Stimulated activated CD8-positive, alpha-beta memory T cell treated with anti-CD3 and anti-CD28 coated beads, Interleukin-7, amount 100 ng/mL, for 1 hour (primary cell): ENCODE measurements at places on chromosomes 2 and 18.
A peak's percentile ranks its signal among the peaks of the same experiment; 100 is the strongest.

- DNase-seq: no peak
Measured at GRCh38 chr2:3527886-3528785, 8.8 kb upstream of the ADI1 start.

DNA sequence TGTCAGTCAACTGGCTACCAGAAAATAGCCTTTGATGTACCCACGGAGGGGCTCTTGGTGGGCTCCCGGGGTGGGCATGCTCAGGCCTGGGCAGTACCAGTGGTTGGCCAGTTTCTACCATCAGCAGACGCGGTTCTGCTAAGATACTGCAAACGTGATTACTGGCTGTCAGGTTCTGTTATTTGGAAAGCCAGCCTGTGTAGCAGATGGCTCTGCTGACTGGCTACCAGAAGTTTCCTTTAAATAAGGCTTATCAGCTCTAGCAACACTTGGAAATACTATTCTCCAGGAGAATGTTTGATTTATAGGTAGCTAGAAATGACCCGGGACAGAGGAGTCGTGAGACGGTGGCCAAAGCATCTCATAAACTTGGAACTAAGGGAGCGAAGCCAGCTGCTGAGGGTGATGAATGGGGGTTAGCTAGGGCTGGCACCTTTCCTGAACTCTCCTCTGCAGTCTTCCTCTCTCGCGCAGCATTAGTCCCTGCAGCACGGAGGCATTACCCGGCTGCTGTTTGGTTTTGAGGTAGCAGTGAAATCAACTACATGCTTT lies 171.9 kb downstream of the AGAP1 start:
- DNase-seq: no peak

DNA sequence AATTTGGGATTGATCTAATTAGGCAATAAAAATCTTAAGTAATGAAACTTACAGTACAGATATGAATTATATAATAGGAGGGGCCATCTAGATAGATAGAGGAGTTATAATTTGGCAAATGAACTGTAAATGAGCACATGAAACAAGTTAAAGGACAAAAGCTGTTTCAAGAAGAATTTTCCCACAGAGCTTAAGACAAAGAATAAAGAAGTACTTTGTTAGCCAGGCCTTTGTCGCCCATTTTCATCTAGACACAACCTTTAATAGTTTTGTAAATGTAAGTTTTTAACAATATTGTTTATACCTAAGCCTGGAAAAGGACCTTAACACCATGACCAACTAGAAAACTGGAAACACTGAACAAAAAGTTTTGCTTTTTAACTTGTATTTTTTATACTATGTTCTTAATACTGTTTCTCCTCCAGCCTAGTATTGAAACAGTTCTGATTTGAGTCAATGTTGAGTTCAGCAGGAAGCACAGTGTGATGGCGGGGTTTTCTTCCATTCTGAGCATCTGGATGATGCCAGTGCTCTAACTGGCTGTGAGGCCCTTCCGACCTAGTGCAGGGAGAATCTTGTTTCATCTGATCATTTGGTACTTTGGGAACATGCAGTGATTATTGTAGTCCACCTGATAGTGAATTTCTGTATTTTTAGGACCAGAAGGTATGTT lies 37.6 kb downstream of the FARP2 start:
- no peak for DNase-seq

GRCh38 chr2:222805591-222806304 lies 55.1 kb upstream of the ACSL3 start:
- DNase-seq: no peak

DNA sequence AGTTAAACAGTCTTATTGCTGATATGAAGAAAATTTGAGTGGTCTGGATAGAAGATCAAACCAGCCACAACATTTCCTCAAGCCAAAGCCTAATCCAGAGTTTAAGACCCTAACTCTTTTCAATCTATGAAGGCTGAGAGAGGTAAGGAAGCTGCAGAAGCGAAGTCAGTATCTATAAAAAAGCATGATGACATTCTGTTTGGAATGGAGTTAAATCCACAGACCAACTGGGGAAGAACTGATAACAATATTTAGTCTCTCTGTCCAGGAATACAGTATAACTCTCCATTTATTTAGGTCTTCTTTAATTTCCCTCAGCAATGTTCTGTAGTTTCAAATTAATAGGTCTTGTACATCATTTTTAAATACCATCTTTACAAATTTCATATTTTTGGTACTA lies 16.0 kb downstream of the PIGN start:
- no peak for DNase-seq

DNA sequence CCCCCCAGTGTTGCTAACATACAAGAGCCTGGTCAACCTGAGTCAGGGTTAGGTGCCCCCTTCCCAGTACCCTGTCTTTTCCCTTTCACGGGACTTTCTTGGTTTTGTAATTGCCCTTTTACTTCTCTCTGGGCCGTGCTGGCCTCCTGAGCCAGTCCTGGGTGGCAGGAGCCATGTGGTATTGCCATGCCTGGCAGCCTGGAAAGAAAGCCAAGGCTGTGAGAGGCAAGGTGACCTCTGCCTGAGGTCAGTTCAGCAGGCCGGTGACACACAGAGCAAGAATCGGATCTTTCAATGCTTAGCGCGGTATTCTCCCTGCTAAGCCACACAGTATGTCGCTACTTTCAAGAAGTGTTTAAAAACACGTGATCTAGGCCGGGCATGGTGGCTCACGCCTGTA lies 52.3 kb downstream of the C18orf63 start:
- DNase-seq: no peak

DNA sequence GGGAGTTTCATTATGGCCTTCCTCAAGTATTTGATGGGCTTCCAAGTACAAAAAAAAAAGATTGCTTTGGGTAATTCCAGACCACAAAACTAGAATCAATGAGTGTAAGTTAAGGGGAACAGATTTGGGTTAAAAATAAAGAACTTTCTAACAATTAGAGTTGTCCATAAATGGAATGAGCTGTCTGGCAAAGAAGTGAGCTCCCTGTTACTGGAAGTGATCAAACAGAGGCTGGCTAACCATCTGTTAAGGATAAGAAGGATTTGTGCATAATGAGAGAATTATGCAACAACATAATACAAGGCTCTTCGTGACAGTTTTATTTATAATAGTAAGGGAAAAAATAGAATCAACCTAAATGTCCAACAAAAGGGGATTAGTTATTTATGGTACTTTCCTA lies 44.6 kb upstream of the ACVR1 start:
- DNase-seq: no peak

GRCh38 chr2:9753276-9753600 lies 90.0 kb upstream of the TAF1B start:
- no peak for DNase-seq

- DNase-seq: peak; percentile 41
Measured at GRCh38 chr2:70084973-70085710, 2.1 kb upstream of the PCBP1 start.

GRCh38 chr18:54926593-54927325 lies 32.5 kb downstream of the CCDC68 start:
- DNase-seq: no peak

DNA sequence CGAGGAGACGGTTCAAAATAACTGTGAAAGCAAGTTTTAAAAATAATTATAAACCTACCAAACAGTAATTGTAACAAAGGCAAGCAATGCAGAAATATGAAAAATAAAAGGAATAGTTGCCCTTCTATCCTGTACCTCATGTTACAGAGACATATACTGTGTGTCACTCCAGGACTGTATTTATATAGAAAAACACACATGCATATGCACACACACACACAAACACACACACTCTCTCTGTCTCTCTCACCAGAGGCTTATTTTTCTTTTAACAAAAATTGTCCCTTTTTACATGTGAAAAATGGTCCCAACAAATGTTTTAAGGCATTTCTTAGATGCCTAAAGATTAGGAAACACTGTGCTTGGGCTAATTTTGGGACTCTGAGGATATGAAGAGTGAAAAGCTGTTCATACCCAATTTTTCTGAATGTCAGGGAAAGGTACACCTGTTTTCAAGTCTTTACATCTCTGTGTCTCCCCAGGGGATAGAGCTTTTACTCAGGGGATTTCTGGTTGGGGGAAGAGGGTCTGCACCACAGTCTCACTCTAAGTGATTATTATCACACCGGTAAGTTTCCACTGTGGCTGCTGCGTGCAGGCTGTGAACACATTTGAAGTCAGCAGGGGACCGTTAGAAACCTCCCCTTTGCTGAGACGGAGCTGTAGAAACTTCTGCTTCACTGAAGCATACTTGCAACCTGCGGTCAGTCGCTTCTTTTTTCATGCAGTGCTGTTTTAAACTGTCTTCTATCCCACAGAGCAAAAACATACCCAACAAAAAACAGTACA lies 51.4 kb upstream of the SPAG16 start:
- DNase-seq: peak; percentile 14

DNA sequence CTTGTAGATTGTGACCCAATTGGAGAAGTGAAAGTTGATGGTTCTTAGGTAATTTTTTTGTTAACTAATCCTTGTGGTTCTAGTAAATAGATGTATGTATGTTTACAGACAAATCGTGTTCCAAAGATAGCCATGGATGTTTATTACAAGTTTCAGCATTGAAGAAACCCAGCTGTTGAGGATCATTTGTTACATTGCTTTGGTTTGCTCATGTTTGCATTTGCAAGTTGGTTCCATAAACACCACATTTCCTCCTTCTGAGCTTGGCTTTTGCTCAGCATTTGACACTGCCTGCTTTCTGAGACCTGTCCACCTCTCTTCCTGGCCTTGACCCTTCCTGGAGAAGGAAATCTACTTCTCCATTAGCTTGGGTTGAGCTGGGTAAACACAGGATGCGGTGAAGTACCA lies 1.8 kb upstream of the CCDC68 start:
- no peak for DNase-seq
